ENCODE measurements at places on chromosomes 1 and 21. TPM values are rescaled to one million over a fixed set of nuclear protein-coding genes. Genes with fewer than 3 reads are reported as not detected.

DENND2C gene
- 1.00 TPM for polyA plus RNA-seq

DNA sequence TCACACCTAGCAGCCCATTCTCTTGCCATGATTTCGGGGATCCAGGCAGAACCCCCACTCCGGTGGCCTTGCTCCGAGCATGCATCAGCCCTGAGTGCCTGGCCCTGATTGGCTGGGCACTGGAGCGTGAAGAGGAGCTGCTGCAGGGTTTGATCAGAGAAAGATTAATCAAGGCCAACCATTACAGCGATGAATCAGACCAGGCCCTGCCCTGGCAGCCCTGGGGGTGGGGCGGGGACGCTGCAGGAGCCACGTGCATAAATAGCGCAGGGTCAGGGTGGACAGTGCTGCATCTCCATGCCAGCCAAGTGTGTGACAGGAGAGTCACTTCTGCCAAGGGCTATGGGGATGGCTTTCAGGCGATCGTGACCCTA lies 3.4 kb upstream of the FAM131C start:
- no peak for DNase-seq

DNA sequence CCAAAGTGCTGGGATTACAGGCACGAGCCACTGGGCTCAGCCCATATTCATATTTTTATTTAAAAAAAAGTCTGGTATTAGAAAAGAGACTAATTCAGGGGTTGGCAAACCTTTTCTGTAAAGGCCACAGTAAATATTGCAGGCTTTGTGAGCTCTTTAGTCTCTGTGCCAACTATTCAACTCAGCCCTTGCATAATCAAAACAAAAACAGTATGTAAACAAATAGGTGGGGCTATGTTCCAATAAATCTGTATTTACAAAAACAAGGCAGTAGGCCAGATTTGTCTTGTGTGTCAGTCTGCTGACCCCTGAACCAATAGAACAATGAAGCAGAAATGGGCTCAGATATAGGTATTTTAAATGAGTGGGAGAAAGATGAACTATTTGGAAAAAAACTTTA lies 49.3 kb downstream of the CDC42BPA start:
- DNase-seq, result peak; percentile 70

DNA sequence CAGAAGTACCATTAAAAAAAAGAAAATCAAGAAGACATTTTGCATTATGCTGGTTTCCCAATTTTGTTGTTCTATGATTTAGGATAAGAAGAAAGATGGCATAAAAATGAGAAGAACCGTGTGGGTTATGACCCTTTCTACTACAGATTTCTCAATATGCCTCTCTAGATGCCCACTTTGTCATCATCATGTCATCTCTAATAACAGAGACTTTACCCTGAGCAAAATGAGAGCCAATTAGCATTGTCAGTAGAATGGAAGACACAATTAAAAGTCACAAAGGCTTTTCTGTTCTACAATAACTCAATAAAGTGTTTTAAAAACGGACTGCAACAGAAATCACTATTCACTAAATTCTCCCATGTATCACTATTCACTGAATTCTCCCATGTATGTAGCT lies 85.5 kb downstream of the RAB3GAP2 start:
- DNase-seq, result no peak

- peak; percentile 92 for DNase-seq
These were observed at the start of the genes NIT1 and PFDN2 for GRCh38 chr1:161117759-161118581. Gene NIT1, plus strand, starts transcription at chr1:161118105. Its CDS starts 72 bp downstream, at chr1:161118177. Gene PFDN2, minus strand, starts transcription at chr1:161118037. Its CDS starts 11 bp downstream, at chr1:161118026.
